HFFc6 (cell line): ENCODE measurements at places on chromosomes 5 and 9. TPM values are rescaled to one million over a fixed set of nuclear protein-coding genes. Genes with fewer than 3 reads are reported as not detected.

Gene SNCAIP
- 0.09 to 1.9 TPM (median 0.28 TPM) in 3 replicates for total RNA-seq

Gene GHR
- total RNA-seq: 1.3 to 1.8 TPM (median 1.4 TPM) in 3 replicates

Gene GPR151
- not detected in 3 replicates for total RNA-seq

Gene FAM170A
- not detected in 3 replicates for total RNA-seq

Gene FOXD4L5
- 0.08 to 0.09 TPM in 2 of 3 replicates, not detected in the other for total RNA-seq

Gene ARL14EPL
- total RNA-seq: not detected in 3 replicates

GRCh38 chr5:42832060-42832459 lies 20.4 kb upstream of the SELENOP start:
- H3K4me3 ChIP-seq: no peak overlapping the region
- no peak for DNase-seq
- no peaks in the 10 kb centered on the region for H3K36me3 ChIP-seq
- H3K27me3 ChIP-seq: peaks cover 17% of the 10 kb centered on the region
- no peak overlapping the region for H3K27ac ChIP-seq
- H3K4me1 ChIP-seq: no peaks in the 10 kb centered on the region

DNA sequence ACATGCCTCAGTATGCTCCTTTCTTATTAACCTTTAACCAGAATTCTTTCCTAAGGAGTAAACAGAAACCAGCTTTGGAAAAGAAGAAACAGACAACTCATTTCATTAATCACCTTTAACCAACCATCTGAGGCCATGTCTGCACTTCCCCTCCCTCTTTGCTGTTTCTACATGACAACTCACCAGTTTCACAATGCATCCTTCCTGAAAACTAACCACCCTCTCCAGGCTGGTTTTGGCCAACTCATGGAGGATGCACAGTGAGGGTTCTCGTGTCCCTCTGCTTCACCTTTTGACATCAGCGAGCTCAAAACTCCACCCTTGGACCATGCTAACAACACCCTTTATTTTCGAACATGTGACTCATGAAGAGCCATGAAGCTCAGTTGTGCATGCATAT lies 244.1 kb downstream of the ELAVL2 start:
- H3K27me3 ChIP-seq: no peaks in the 10 kb centered on the region
- H3K27ac ChIP-seq: no peak overlapping the region
- DNase-seq: no peak

- no peak overlapping the region for H3K4me3 ChIP-seq
- no peak for DNase-seq
- no peak overlapping the region for H3K27ac ChIP-seq
- no peaks in the 10 kb centered on the region; the same call in 1 of the 2 replicates for H3K27me3 ChIP-seq
Measured at GRCh38 chr5:137105351-137106035, 393.6 kb downstream of the SPOCK1 start.

DNA sequence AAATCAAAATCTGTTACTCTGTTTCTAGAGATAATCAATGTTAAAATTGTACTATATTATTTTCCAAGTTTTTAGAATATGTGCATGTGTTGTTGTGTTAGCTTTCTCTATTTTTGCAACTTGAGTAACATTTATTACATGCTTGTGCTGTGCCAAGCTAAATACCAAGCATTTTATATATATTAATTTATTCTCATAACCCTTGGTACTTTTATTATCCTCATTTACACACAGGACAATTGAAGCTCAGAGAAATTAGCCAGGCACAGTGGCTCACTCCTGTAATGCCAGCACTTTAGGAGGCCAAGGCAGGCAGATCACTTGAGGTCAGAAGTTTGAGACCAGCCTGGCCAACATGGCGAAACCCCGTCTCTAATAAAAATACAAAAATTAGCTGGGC lies 254.0 kb upstream of the DMRT1 start:
- no peaks in the 10 kb centered on the region for H3K4me1 ChIP-seq
- H3K36me3 ChIP-seq: no peaks in the 10 kb centered on the region
- 0 out of 2 replicates have a peak, but pooled peaks cover 3% of the 10 kb centered on the region for H3K27me3 ChIP-seq
- no peak for DNase-seq
- no peak overlapping the region for H3K27ac ChIP-seq

- no peaks in the 10 kb centered on the region for H3K27me3 ChIP-seq
- H3K4me3 ChIP-seq: no peak overlapping the region
- no peak overlapping the region for H3K27ac ChIP-seq
- H3K4me1 ChIP-seq: no peaks in the 10 kb centered on the region
- H3K36me3 ChIP-seq: no peaks in the 10 kb centered on the region
Measured at GRCh38 chr5:164373876-164374275, 868.5 kb downstream of the MAT2B start.

GRCh38 chr9:15238646-15239045 lies 68.4 kb downstream of the TTC39B start:
- H3K4me1 ChIP-seq: peaks cover 16% of the 10 kb centered on the region
- no peak for DNase-seq
- peaks cover 37% of the 10 kb centered on the region for H3K36me3 ChIP-seq

GRCh38 chr9:113851873-113852272 lies 24.2 kb upstream of the ZNF618 start:
- no peak overlapping the region for H3K27ac ChIP-seq
- DNase-seq: no peak
- peaks cover 10% of the 10 kb centered on the region for H3K36me3 ChIP-seq
- no peak overlapping the region for H3K4me3 ChIP-seq
- H3K4me1 ChIP-seq: no peaks in the 10 kb centered on the region
